Ureter (tissue), 1 donor: ENCODE measurements at places on chromosomes 6 and 20. TPM values are rescaled to one million over a fixed set of nuclear protein-coding genes. Genes with fewer than 3 reads are reported as not detected.

DNA sequence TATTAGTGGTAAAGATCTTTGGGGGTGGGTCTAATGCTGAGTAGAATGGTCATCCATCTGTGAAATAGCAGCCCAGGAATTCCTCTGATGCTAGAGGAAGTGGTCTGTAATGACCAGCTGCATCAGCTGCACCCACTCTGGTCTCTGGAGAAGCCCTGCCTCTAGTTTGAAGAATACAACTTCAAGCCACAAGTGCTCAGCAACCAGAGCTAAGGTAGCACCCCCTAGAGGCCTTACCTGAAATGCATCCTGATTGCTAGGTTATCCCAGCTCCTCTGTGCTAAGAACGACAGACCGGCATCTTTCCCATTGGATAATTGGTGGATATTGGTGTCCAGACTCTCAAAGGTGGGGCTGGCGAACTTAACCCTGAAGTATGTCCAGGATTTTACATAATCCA is 58.2 kb downstream of the DNAH8 start:
- no peak for DNase-seq

- no peak for DNase-seq
Measured at GRCh38 chr6:107244082-107244741, 128.9 kb upstream of the BEND3 start.

The PSORS1C2 gene
- not detected for total RNA-seq

The BANF2 gene
- total RNA-seq: not detected
